Tongue (tissue), 3 donors: ENCODE measurements at places on chromosomes 3 and 15.

- peak; percentile 1 for DNase-seq
Observed at GRCh38 chr3:145133281-145133680, 1027.7 kb downstream of the PLOD2 start.

GRCh38 chr15:26166429-26166828 is 303.3 kb upstream of the ATP10A start:
- DNase-seq: no peak

- DNase-seq: no peak
Observed at GRCh38 chr15:41493902-41494189, 172 bp downstream of the ITPKA start.

GRCh38 chr15:66237513-66238235 is 15.9 kb downstream of the MEGF11 start:
- no peak for DNase-seq

- DNase-seq: no peak
Observed at GRCh38 chr15:49309889-49310288, 113.2 kb upstream of the FGF7 start.

GRCh38 chr3:159038405-159038804 is 236.6 kb downstream of the MFSD1 start:
- DNase-seq: no peak

- DNase-seq: peak; percentile 92
Observed at GRCh38 chr15:70062321-70062956, 35.3 kb downstream of the TLE3 start.

GRCh38 chr3:71585887-71586809 is 2.6 kb upstream of the FOXP1 start:
- peak; percentile 76 for DNase-seq

DNA sequence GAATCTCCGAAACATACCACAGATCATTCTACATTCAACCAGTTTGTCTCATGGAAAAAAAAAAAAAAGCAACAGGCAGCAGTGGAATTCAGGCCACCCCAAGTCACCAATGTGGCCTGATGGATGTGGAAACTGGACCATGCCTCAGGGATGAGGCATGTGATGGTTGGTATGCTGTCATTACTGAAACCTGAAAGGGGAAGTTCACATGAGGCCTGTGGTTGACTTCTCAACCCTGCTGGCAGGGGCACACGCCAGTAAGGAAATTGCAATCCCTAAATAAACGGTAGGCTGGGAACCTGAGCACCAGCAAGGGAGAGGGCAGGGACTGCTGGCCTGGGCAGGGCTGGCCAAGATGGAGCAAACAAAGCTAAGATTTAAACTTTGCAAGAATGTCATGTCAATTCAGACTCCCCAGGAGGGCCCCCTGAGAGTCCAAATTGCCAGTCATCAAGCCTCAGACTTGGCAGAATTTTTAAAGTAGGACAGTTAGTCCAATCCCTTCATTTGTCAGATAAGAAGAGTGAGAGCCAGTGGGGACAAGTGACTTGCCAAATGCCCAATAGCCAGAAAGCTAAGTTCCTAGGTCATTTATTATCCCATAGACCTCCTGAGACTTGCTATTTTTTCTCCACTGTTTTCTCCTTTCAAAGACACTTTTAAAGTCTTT is 310.4 kb downstream of the ERC2 start:
- no peak for DNase-seq

- no peak for DNase-seq
Observed at GRCh38 chr3:140148824-140149390, 213.9 kb downstream of the CLSTN2 start.

DNA sequence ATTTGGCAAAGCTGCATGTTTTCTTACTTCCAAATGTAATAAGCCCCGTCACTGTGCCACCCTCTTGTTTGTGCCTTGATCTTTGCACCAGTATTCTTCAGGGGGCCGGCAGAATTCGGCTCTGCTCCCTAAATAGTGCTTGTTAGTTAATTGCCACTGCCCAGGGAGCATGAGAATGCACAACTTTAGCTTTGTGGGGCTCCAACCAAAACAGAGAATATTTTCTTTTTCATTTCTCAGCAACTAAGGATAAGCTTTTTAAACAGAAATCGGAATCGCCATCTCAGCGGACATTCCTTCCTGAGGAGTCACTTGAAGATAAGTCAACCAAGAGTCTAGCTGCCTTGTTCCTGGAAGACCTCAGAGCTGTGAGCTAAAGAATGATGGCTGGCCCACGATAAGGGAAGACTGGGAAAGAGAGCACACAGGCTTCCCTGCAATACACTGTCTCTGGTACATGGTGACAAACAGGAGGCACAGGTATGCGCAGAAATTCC is 106.0 kb downstream of the LRIG1 start:
- DNase-seq: no peak

DNA sequence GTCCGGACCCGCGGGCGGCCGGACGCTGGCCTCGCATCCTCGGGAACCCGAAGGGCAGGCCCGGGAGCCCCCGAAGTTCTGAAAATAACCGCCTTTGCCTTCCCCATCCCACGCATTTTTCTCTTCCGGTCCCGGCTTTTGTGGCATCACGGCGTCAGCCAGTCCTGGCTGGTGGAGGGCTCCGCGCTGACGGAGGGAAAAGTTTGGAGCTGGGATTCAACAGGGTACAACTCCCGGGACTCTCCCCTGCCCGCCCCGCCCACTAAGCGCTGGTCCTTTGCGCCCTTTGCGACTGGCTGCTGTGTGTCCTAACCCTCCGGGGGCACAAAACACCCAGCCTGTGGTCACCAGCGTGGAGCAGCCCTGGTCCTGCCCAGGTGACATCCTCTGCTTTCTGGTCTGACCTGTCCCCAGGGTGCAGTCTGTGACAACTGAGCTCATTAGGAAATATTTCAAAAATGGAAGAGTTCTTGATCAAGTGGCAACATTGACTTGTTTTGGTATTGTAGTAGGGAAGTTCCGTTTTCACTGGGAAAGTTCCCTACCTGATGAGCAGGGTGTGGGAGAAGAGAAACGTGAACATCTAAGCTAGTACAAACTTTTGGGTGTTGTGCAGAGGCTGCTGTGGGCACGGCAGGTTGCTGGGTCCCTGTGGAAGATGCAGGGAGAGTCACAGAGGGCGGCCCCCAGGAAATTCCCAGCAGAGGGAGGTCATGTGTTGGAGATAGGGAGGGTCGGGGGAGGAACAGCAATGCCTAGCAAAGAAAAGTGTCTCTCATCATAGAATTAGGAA is 775 bp downstream of the ARNT2 start:
- peak; percentile 52 for DNase-seq

DNA sequence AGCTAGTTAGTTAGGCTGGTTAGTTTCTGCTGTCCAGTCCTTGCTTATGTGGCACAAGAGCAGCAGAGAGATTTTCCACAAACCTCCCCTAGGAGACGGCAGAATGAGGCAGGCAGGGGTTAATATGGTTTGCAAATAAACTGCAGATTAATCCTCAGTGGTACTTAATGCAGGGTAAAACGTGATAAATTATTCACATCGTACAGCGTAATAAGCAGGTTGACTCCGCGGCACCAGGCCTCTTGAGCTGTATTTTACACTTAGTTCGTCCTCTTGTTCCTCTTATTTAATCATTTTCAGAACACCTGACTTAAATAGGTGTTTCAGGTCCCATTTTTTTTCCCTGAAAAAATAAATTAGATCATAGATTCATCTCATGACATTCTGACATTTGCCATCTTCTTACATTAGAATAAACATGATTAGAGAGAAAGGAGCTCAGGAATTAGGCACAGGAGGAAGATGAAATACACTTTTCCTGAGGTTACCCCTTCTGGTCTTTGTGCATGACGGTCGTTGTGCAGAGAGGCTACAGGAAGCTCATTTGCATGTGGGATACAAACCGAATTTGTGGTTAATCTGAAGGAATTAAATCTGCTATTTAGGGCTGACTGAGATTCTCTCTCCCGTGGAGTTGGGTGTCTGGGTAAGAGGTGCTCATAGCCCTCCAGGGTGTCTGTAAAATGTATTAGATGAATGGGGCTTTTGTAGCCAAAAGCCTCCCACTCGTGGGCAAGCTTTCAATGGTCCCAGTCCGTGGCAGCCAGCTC is 27.1 kb upstream of the VPS8 start:
- no peak for DNase-seq

GRCh38 chr3:28150465-28151206 is 90.8 kb upstream of the CMC1 start:
- DNase-seq: peak; percentile 52

GRCh38 chr3:155442072-155442471 is 148.6 kb upstream of the STRIT1 start:
- DNase-seq: no peak
